ENCODE measurements at places on chromosomes 1 and 21.

GRCh38 chr1:93680420-93681100 is 1.1 kb downstream of the BCAR3 start:
- peak; percentile 78 for DNase-seq

DNA sequence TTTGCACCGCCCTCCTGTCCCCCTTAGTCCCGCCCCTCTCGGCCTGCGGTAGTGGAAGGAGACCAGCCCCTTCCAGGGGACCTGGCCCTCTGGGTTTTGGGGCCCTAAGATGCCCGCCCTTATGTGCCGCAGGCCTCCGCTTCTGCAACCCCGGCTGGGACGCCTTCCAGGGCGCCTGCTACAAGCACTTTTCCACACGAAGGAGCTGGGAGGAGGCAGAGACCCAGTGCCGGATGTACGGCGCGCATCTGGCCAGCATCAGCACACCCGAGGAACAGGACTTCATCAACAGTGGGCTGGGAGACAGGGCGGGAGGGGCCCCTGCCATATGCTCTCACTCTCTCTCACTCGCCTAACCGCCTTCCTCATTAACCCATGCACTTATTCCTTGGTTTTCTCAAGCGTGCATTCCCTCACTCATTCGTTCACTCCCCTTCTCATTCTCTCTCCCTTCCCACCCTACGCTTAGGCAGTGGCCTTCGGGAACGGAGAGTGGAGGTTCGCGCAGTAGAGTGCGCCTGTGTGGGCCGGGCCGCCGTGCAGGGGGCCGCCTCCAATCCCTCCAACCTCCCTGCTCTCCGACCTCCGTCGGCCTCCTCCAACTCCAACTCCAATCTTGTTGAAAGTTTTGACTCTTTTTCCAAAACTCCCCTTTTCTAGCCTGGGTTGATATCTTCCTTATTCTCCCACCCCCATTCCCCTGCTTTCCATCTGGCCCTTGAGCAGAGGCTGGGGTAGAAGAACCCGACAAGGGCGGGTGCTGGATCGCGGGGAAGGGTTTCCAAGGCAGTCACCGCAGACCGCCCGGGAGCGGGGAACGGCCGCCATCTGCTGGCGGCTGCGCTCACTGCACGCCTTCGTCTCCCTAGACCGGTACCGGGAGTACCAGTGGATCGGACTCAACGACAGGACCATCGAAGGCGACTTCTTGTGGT is 15.2 kb downstream of the BCAN start:
- DNase-seq = peak; percentile 55

DNA sequence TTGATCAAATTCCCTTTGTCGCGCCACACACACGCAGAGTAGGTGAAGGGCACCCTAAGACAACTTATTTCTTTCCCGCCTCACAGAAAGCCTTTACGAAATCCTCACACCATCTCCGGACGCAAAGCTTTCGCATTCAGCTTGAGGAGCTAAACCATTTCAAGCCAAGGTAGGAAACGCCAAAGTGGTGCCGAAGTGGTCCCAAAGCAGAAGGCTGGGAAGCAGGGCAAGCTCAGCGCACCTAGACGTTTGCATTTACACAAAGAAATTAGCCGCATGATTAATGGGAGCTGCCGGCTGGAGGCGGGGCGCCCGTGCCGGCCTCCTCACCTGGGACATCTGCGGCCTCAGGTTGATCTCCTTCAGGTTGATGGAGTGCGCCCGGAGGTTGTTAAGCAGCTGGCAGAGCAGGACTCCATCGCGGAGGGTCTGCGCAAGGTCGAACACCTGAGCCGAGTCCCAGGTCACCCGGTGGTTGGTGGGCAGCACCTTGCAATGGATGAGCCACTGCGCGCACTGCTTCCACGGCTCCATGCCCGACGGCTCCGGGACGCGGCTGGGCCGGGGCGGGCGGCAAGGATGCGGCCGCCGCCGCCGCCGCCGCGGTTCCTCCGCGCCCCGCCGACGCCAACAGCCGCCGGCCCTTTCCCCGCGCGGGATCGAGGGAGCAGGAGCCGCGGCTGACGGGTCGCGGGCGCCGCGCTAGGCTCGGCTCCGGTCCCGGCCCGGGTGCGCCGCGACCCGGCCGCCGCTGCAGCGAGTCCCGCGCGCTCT is 457 bp downstream of the VAV3 start:
- DNase-seq = no peak

- no peak for DNase-seq
Measured at GRCh38 chr1:52210044-52210443, 68.2 kb downstream of the ZFYVE9 start.

- DNase-seq = no peak
Measured at GRCh38 chr1:111990878-111991718, 1.6 kb upstream of the KCND3 start.

- no peak for DNase-seq
Measured at GRCh38 chr1:94017155-94017829, 103.7 kb downstream of the ABCA4 start.

DNA sequence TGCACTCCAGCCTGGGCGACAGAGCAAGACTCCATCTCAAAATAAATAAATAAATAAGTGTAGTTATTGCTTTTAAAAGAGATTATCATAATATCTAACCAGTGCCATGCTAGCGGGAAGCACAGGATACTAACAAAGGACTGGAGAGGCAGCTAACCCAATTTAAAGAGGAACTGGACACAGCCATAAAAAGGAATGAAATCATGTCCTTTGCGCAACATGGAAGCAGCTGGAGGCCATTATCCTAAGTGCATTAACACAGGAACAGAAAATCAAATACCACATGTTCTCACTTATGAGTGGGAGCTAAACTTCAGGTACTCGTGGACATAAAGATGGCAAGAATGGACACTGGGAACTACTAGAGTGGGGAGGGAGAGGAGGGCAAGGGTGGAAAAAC is 54.9 kb downstream of the TM2D1 start:
- no peak for DNase-seq

GRCh38 chr1:78377356-78377928 is 113.3 kb upstream of the PTGFR start:
- no peak for DNase-seq

GRCh38 chr21:14566894-14567293 is 20.8 kb upstream of the SAMSN1 start:
- DNase-seq = no peak

Data from brain microvascular endothelial cell (primary cell).